ENCODE measurements at places on chromosomes 12 and 14. TPM values are rescaled to one million over a fixed set of nuclear protein-coding genes. Genes with fewer than 3 reads are reported as not detected.

GRCh38 chr12:125097427-125097826 is 32.2 kb downstream of the AACS start:
- no peak for DNase-seq

- no peak for DNase-seq
These were observed 403 bp downstream of the ATN1 start for GRCh38 chr12:6928022-6928702.

DNA sequence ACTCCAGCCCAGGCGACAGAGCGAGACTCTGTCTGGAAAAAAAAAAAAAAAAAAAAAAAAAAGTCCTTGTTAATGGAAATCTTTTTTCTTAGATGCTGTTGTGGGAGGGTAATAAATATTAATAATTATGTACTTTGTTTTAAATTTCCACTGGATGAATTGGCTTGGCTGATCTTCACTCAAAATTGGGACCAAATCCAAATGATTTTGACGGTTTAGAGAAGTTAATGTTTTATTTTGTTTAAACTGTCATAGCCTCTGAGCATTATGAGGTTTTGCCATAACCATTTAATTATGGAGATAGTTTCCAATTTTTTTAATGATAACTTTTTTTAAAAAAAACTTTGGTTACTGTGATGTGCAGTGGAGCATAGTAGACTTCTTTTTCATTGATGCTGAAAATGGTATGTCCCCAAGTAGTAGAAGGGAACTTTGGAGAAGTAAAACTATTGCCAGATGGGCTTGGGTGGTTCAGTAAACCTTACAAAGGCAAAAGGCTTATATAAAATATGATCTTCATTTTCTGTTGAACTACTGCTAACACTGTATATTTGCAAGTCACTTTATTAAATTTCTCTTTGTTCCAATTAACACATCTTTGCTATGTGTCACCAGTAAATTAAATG is 3.9 kb upstream of the PMCH start:
- no peak for DNase-seq

- DNase-seq = no peak
These were observed 106.1 kb upstream of the PLXNC1 start for GRCh38 chr12:94042321-94042720.

- no peak for DNase-seq
These were observed 34.8 kb downstream of the PTHLH start for GRCh38 chr12:27937768-27938167.

DNA sequence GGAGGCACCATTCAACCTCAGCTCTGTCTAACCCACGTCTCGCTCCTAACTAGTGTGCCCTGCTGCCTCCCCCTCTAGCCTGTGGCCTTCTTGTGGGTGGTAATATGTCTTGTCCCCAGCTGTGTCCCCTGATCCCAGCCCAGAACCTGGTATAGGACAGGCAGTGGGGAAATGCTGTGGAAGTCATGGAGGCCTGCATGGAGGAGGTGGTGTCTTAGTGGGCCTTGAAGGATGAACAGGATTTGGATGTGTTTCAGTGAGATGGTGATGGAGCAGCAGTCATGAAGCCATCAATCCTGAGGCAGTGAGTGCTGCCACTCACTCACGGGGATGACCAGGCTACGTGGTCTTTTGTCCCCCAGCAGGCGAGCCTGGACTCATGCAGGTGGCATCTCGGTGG is 13.4 kb downstream of the PLBD2 start:
- DNase-seq = no peak

GRCh38 chr12:1531654-1532374 is 62.6 kb downstream of the FBXL14 start:
- no peak for DNase-seq

The KRT83 gene
- total RNA-seq = not detected

The PLBD1 gene
- total RNA-seq = 0.32 TPM

The TAS2R43 gene
- 1.5 TPM for total RNA-seq

All from glutamatergic neuron (in vitro differentiated cells).